ENCODE measurements at places on chromosomes 7 and 10. TPM values are rescaled to one million over a fixed set of nuclear protein-coding genes. Genes with fewer than 3 reads are reported as not detected.

DNA sequence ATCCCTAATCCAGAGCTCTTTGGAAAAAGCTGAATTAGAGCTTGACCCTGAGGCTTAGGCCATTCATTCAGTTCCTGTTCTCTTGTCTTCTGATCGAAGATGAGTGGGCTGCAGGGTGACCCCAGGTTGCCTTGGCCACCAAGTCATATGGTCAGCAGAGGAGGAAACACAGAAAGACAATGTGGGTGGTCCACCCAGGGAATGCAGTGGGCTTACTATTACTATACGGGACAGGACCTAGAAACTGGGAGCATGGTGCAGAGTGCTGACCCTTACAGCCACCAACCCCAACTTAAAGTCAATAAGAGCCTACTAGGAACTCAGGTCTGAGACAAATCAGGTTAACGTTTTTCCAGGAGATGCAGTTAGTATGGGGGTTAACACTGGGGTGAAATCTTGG is 200.5 kb downstream of the HERPUD2 start:
- no peak for DNase-seq

The GRB10 gene
- 55.8 TPM for total RNA-seq

- DNase-seq, result no peak
Measured at GRCh38 chr10:86498598-86498997, 23.0 kb downstream of the WAPL start.

The DLX5 gene
- not detected for total RNA-seq

The PRPS1L1 gene
- total RNA-seq, result not detected

GRCh38 chr10:96996275-96996965 is 164.3 kb downstream of the LCOR start:
- no peak for DNase-seq

GRCh38 chr10:125102246-125102645 is 58.1 kb downstream of the CTBP2 start:
- no peak for DNase-seq

GRCh38 chr7:157397036-157397720 is 60.4 kb downstream of the DNAJB6 start:
- no peak for DNase-seq

The BUD23 gene
- 158 TPM for total RNA-seq

DNA sequence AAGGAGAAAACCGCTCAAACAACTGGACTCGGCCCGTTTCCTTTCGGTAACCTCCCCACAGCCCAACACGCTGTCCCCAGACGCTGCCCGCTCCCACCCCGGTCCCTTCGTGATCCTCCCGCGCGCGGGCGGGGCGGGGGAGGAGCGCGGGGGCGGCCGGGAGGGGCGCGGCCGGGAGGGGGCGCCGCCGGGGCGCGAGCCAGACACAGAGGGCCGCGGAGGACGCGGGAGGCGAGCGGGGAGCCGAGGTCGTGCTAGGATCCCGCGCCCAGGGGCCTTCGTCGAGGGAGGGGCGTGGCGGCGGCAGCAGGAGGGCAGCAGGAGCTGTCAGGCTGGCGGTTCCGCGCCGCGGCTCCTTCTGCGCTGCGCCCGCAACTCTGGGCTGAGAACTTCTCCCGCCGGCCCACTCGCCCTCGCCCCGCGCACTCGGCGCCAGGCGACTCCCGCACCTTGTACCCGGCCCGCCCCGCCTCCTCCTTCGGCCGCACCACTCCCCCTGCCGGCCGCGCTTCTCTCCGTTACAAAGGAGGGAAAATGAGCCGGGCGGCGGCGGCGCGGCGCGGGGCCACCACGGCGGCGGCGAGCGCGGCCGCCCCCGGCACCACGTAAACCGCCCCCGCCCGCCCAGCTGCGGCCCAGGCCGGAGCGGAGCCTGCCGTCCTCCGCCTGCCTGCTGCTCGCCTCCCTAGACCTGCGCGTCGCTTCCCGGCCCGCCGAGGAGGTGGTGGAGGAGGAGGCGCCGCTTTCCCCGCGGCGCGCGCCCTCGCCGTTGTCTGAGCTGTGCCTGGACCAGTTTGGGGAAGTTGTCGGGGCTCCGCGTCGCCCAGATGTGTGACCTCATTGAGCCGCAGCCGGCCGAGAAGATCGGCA is at the start of gene CDK14:
CDK14 (plus strand) TSS at position 521 of the 870 bp plus-strand sequence; CDS start at position 828, 307 bp downstream.
- DNase-seq, result no peak

GRCh38 chr10:34607894-34608293 is 207.2 kb downstream of the PARD3 start:
- DNase-seq, result no peak

GRCh38 chr10:60914690-60915141 is 29.3 kb downstream of the RHOBTB1 start:
- no peak for DNase-seq

- DNase-seq, result no peak
Measured at GRCh38 chr10:66629996-66630395, 295.8 kb upstream of the LRRTM3 start.

The KEL gene
- not detected for total RNA-seq

The ITPRID1 gene
- total RNA-seq, result not detected

The FZD1 gene
- total RNA-seq, result 2.8 TPM

GRCh38 chr10:49083261-49083660 is 32.1 kb downstream of the VSTM4 start:
- DNase-seq, result no peak

The UPP1 gene
- 185 TPM for total RNA-seq

The STMP1 gene
- 60.4 TPM for total RNA-seq

- no peak for DNase-seq
Measured at GRCh38 chr7:96562458-96562857, 147.2 kb downstream of the SEM1 start.

The TYW1B gene
- 3.0 TPM for total RNA-seq

- no peak for DNase-seq
Measured at GRCh38 chr10:31103112-31103511, 71.4 kb upstream of the ZNF438 start.

DNA sequence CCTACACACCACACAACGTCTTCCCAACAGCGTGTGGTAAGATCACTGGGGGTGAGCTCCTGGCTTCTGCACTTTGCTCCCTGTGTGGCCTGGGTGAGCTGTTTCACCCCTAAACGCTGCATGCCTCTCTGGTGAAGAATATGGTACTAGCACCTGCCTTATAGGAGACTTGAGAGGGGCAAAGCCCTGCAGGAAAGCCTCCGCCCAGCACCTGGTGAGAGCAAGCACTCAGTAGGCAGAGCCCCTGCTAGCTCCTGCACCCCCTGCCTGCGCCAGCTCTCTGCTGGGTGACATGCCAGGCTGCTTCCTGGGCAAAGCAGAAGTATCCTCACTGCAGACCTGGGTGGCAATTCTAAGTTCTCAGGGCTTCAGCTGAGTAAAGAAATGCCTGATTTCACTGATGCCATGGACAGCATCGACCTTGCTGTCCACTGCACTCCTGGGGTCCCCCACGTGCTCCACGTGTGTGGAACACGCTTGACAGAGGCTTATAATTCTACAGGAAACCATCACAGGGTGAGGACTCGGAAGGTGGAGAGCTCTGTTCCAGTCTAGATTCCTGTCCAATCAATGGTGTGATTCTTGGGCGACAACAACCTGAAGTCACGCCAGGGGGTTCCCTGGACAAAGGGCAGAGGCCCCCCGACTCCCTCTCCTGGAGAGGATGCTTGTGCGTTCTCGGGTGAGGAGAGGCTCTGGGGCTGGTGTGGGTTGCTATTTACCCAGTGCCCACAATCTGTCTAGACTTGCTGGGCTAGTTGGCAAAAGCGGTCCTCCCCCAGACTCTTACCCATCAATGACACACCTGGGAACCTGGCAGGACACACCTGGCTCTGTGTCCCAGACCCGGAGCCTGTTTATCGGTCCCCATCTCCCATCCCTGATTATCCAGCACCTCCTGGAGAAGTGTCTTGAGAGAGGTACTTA is 5.0 kb upstream of the CALML5 start:
- no peak for DNase-seq

- no peak for DNase-seq
Measured at GRCh38 chr7:77242554-77242953, 42.9 kb upstream of the FGL2 start.

DNA sequence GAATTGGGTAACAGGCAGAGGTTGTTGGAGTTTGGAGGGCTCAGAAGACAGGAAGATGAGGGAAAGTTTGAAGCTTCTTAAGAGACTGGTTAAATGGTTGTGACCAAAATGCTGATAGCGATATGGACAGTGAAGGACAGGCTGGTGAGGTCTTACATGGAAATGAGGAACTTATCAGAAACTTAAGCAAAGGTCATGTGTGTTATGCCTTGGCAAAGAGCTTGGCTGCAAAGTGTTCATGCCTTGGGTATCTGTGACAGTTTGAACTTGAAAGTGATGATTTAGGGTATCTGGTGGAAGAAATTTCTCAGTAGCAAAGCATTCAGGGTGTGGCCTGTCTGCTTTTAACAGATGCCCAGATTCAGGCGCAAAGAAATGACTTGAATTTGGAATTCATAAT is 64.5 kb upstream of the EEPD1 start:
- no peak for DNase-seq
